ENCODE measurements at places on chromosomes 11 and 22. TPM values are rescaled to one million over a fixed set of nuclear protein-coding genes. Genes with fewer than 3 reads are reported as not detected.

CFAP300 gene
- 7.9 TPM for total RNA-seq

TXN2 gene
- total RNA-seq: 24.6 TPM

HSPB2 gene
- total RNA-seq: not detected

HPX gene
- 0.50 TPM for total RNA-seq

PAMR1 gene
- 512 TPM for total RNA-seq

SEZ6L gene
- total RNA-seq: not detected

ISX gene
- not detected for total RNA-seq

CLTCL1 gene
- 9.5 TPM for total RNA-seq

ACAD8 gene
- total RNA-seq: 17.7 TPM

UPB1 gene
- total RNA-seq: not detected

CARD16 gene
- total RNA-seq: 5.2 TPM

TMPRSS4 gene
- total RNA-seq: not detected

PVALB gene
- not detected for total RNA-seq

MIOX gene
- total RNA-seq: not detected

LRRC10B gene
- total RNA-seq: not detected

P2RX6 gene
- total RNA-seq: 0.44 TPM

RFPL1 gene
- total RNA-seq: not detected

MN1 gene
- total RNA-seq: under 0.01 TPM

DLG2 gene
- total RNA-seq: 1.1 TPM

COMMD9 gene
- 23.1 TPM for total RNA-seq

CASP12 gene
- total RNA-seq: not detected

CLNS1A gene
- 170 TPM for total RNA-seq

SHISA8 gene
- total RNA-seq: not detected

C11orf86 gene
- not detected for total RNA-seq

ACR gene
- total RNA-seq: not detected

OLFML1 gene
- total RNA-seq: 4.2 TPM

DCPS gene
- 12.2 TPM for total RNA-seq

LGR4 gene
- 11.0 TPM for total RNA-seq

BIRC3 gene
- total RNA-seq: 0.89 TPM

ATF4 gene
- total RNA-seq: 282 TPM
